ENCODE measurements at places on chromosomes 2 and 18. TPM values are rescaled to one million over a fixed set of nuclear protein-coding genes. Genes with fewer than 3 reads are reported as not detected.

Gene COL4A3
- not detected for total RNA-seq

Gene ATAD2B
- total RNA-seq: 33.2 TPM

Gene SPC25
- total RNA-seq: 35.6 TPM

Gene VWA3B
- total RNA-seq: not detected

Gene CYP27A1
- total RNA-seq: 4.7 TPM

Gene CCDC142
- total RNA-seq: 36.8 TPM

Gene MYOM1
- total RNA-seq: 3.3 TPM

Gene RASGRP3
- total RNA-seq: 7.5 TPM

Gene MTLN
- total RNA-seq: 49.3 TPM

Gene BBS5
- total RNA-seq: 2.8 TPM

Gene LRRC30
- not detected for total RNA-seq

Gene MEP1B
- not detected for total RNA-seq

Gene ATP9B
- 34.2 TPM for total RNA-seq

Gene CAPN13
- total RNA-seq: not detected

Gene ANKRD23
- 17.8 TPM for total RNA-seq

Gene PLCL1
- 1.3 TPM for total RNA-seq

Gene CIDEA
- not detected for total RNA-seq

Gene ITPRIPL1
- total RNA-seq: 35.9 TPM

Gene CD207
- total RNA-seq: not detected

Gene ANKRD62
- not detected for total RNA-seq

Gene CEBPZOS
- 41.8 TPM for total RNA-seq

Gene NT5C1B
- total RNA-seq: not detected

Gene EMILIN1
- 1.2 TPM for total RNA-seq

Gene TMEM247
- total RNA-seq: not detected

Gene NFATC1
- 46.9 TPM for total RNA-seq

Gene MLPH
- total RNA-seq: not detected

Gene FAP
- total RNA-seq: not detected

Gene SCYGR4
- not detected for total RNA-seq

Gene NDC80
- total RNA-seq: 67.0 TPM

Gene GEN1
- total RNA-seq: 31.1 TPM

Gene MEIS1
- total RNA-seq: not detected

Gene APOB
- total RNA-seq: not detected

Gene ATP6V1C2
- not detected for total RNA-seq

Gene C2orf81
- total RNA-seq: 5.8 TPM

Gene RAPH1
- 0.58 TPM for total RNA-seq

Gene RNF152
- total RNA-seq: 0.23 TPM

Gene SRD5A2
- not detected for total RNA-seq

Gene LINC00305
- total RNA-seq: not detected

Gene EML6
- 2.1 TPM for total RNA-seq

Gene M1AP
- not detected for total RNA-seq

Gene TTN
- total RNA-seq: 11.9 TPM

Gene SAG
- 0.45 TPM for total RNA-seq

Gene SCN3A
- not detected for total RNA-seq

Gene ATP8B1
- total RNA-seq: 0.25 TPM

Gene UGT1A6
- not detected for total RNA-seq

Gene GRB14
- total RNA-seq: not detected

Gene POLE4
- total RNA-seq: 42.5 TPM

Gene DSG1
- total RNA-seq: not detected

Gene DNAJC5G
- total RNA-seq: not detected
